ENCODE measurements at places on chromosomes 11 and 22.

DNA sequence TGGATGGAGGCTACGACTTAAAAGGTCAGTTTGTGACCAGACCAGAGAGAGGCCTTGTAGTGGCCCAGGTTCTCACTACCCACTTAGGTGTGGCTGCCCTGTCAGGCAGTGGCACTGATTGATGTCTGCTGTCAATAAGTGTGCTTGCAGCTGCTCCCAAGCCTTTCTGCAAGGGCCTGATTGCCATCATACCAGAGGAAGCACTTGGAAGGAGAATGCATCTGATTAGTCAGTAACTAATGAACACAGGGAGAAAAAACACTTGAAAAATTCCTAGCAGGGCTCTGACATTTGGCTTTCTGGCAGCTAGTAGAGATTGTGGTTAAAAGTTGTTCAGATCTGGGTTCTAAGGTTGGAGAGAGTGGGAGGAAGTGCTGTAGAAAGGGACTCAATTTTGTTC lies 107.5 kb downstream of the NAV2 start:
- DNase-seq: no peak

- DNase-seq: no peak
Observed at GRCh38 chr11:86478348-86478747, 103.7 kb downstream of the CCDC81 start.

GRCh38 chr11:107041088-107041444 lies 22.8 kb upstream of the GUCY1A2 start:
- no peak for DNase-seq

DNA sequence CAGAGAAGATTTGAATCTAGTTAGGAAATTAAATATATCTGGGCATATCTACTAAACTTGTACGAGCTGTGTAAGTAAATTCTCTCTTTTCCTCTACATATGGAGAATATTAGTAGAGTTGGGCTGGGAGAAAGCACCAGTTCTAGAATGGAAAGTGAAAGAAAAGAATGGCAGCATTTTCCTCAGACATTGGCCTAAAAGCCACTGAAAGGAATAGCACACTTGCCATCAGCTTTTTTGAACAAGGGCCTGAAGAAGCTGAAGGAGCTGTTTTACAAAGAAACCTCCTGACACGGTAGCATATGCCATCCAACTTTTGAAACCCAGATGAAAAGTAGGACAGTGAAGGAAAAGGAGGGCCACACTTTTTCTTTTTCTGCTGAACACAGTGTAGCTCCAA lies 1563.7 kb upstream of the TENM4 start:
- DNase-seq: no peak

DNA sequence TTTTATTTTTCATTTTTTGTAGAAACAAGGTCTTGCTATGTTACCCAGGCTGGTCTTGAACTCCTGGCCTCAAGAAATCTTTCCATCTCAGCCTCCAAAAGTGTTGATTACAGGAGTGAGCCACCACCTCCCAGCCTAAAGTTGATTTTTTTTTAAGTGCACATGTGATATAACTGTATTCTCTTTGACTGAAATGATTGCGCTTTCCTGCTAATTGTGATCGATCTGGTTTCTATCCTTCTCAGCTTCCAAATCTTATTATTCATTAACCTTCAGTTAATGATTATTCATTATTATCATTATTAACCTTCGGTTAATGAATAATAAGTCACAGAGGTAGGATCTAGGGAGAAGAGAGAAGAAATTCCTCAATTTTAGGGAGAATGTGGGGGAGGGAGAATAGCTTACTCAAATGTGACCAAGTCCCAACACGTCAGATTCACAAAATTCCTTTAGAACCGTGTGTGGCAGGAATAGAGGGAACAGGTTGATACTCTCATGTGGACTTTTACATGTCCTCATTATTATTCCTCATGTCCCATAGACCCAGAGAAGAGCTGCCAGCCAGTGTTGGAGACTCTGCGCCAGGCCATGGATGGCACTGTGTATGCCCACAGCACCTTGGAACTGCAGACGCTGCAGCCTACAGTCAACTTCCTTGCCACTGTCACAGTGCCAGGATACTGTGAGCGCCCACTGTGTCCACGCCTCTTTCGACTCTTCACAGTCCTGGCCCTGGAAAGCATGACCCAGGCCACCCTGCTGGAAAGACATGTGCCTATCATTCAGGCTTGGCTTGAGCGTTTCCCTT lies 47.1 kb downstream of the RRP8 start:
- DNase-seq: no peak

DNA sequence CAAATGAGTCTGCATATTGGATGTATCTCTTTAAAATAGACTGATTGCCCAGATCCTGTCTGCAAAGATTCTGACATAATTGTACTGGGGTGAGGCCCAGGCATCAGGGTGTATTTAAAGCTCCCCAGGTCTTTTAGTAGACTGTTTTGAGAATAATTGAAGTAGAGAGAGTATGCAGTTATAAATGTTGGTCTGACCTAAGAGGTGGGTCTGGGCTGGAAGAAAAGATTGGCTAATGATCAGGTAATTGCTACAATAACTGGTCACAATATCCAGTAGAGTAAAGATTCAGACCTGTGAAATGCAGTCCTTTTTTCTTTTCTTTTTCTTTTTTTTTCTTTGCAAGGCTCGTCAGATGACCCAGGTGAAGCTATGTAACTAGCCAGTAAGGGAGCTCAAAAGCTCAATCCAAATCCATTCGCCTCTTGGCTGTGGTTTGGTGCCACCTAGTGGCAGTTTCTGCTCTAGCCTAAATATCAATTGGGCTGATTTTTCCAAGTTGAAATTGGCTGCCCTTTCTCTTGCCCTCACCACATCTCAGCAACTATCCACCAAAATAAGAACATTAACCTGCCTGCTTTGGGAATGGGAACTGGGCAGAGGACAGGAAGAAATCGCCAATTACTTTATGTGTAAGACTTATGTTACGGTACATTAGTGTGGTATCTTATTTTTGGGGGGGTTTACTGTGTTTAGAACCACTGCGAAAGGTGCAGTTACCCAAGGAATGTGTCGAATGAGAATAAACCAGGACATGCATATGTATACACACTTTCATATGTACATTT lies 45.9 kb downstream of the ZNF143 start:
- peak; percentile 46 for DNase-seq

DNA sequence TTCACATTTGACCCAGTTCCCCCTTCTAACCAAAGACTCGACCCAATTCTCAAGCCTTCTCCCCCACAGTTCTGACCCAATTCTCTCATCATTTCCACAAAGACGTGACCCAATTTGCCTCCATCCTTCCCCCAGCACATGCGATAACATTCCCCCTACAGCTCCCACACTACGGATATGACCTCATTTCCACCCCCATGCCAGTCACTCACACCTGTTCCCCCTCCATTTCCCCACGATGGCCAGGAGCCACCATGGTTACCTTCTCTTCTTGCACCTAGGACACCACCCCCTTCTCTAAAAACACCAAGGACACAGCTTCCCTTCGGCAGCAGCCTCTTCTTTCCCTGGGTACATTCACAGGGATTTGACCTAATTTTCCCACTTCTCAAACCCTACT lies 25.1 kb downstream of the CACNG2 start:
- no peak for DNase-seq

GRCh38 chr11:73292525-73292894 lies 15.6 kb upstream of the ARHGEF17 start:
- DNase-seq: no peak

GRCh38 chr22:45688600-45689080 lies 17.0 kb downstream of the ATXN10 start:
- DNase-seq: no peak

DNA sequence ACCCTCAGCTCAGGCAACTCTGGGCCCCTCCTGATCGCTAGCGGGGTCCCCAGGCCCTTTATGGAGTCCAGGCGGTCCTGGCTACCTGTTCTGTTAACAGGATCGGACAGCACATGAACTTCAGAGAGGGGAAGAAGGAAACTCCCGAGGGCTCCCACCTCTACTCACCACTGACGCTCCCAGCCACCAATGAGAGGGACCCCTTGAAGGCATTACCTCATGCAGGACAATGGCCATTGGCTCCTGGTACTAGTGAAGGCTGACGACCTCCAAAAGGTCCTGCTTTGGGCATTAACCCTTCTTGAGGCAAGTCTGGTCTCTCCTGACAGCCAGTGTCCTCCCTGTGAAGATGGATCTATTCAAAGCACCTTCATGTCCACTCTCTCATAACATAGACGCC lies 71.5 kb upstream of the LMO1 start:
- no peak for DNase-seq

- no peak for DNase-seq
Observed at GRCh38 chr22:29511126-29511862, 31.3 kb downstream of the NEFH start.

DNA sequence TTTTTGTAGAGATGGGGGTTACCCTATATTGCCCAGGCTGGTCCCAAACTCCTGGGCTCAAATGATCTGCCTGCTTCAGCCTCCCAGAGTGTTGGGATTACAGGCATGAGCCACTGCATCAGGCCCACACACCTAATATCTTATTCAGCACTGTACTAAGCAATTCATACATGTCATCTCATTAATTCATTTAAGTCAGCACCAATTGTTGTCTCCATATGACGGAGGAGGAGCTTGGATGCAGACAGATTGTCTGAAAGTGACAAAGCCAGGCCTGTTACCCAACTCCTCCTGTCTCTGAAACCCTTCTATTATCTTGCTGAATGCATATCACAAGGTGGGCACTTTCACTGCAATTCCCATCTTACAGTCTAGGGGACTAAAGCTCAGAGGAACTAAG lies 57.5 kb upstream of the ALX4 start:
- no peak for DNase-seq

DNA sequence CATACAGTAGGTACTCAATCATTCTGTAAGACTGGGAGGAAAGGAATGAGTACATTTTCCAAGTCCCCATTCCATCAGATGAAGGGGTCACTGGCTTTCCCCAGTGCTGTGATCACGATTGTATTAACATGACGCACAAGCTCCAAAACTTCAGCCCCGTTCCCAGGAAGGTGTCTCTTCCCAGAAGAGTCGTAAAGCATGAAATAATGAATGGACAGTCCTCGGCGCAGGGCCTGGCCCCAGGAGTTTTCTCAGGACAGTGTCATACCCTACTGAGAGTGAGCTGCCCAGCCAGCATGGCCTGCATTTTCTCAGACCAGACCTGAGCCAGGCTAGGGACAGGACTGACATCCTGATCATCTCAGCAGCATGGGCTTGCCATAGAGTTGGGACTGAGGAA lies 80.7 kb downstream of the PARVA start:
- no peak for DNase-seq

DNA sequence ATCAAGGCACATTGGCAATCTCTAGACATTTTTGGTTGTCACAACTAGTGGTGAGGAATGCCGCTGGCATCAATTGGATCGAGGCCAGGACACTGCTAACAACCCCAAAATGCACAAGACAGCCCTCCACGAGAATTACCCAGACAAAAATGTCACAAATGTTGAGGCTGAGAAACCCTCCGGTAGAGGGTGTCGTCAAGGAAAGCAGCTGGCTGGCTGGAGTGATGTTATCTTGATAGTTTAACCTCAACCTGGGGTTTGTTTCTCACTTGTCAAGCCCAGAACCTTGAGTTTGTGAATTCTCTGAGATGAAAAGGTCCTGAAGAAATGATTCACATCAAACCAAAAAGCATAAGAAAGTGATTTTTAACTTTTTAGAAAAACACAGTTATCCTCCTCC lies 21.1 kb upstream of the TMPRSS13 start:
- DNase-seq: no peak

DNA sequence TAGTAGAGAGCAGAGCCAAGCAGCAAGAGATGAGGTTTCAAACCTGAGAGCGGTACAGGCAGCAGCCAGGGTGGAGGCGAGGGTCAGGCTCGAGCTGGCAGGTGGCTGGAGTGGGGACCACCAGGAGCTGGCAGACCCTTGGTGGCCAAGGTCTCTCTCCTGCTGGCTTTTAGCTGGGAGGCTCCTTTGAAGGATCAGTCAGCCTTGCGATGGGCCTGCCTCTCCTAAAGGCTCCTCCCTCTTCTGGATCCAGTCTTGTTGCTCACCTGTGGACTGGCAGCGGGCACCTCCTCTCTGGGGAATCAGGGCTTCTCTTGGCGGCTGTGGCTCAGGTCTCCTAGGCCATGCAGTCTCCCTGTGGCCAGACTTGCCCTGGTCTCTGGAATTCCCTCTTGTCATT lies 24.8 kb downstream of the TPST2 start:
- DNase-seq: no peak

DNA sequence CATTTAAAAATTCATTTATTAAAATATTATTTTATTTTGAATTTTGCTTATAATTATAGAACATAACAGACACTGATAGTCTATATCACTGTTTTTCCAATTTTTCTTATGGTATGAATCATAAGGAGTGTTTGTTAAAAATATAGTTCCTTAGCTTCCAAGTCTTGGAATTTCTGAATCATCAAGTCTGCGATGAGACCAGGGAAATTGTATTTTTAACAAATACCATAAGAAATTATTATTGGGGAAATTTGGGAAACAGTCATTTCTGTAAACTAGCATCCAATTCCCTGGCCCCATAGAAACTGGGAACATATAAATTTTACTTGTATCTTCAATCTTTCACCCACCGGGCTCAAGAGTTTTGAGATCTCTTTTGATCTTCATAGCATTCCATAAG lies 38.0 kb upstream of the PICALM start:
- DNase-seq: no peak

- peak; percentile 61 for DNase-seq
Observed at GRCh38 chr11:62593434-62594044, 2.2 kb upstream of the TUT1 start.

- DNase-seq: no peak
Observed at GRCh38 chr11:68549789-68550484, 89.4 kb downstream of the PPP6R3 start.

DNA sequence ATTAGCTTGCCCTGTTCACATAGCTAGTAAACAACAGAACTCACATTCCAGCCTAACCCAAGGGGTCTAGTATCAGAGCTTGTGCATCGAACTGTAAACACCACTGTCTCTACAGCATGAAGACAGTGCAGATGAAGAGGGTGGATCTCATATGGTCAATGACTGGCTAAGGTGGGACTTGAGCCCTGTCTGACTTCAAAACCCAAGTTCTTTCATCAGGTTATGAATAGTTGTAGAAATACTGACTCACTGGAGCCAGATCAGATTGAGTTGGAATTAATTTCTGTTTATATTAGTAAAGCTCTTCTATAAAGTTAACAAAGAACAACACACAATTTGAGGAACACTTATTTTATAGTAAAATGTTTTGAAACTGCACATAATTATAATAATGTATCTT lies 161.7 kb upstream of the ARHGAP20 start:
- DNase-seq: no peak

Data from H54 (cell line).